ENCODE measurements at places on chromosomes 4 and X. TPM values are rescaled to one million over a fixed set of nuclear protein-coding genes. Genes with fewer than 3 reads are reported as not detected.

- no peak for DNase-seq
These were observed 113.5 kb downstream of the DDIT4L start for GRCh38 chr4:100076753-100077152.

DNA sequence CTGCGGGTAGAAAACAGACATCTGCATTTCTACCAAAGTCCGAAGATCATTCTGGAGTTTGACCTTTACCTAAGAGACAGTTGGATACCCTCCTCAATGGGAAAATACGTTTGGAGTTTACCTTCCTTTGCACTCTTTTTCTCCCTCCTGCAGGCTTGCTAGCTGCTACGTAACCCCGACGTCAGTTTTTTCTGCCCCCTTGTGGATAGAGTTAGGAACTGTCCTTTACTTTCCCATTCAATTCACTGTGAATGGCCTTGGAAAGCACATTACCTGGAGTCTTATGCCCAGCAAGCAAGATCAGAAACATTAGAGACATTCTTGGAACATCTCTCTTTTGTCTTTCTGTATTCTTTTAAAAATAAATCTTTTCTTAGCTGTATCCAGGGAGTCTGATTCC, 250.7 kb downstream of the NAP1L3 start:
- no peak for DNase-seq

DNA sequence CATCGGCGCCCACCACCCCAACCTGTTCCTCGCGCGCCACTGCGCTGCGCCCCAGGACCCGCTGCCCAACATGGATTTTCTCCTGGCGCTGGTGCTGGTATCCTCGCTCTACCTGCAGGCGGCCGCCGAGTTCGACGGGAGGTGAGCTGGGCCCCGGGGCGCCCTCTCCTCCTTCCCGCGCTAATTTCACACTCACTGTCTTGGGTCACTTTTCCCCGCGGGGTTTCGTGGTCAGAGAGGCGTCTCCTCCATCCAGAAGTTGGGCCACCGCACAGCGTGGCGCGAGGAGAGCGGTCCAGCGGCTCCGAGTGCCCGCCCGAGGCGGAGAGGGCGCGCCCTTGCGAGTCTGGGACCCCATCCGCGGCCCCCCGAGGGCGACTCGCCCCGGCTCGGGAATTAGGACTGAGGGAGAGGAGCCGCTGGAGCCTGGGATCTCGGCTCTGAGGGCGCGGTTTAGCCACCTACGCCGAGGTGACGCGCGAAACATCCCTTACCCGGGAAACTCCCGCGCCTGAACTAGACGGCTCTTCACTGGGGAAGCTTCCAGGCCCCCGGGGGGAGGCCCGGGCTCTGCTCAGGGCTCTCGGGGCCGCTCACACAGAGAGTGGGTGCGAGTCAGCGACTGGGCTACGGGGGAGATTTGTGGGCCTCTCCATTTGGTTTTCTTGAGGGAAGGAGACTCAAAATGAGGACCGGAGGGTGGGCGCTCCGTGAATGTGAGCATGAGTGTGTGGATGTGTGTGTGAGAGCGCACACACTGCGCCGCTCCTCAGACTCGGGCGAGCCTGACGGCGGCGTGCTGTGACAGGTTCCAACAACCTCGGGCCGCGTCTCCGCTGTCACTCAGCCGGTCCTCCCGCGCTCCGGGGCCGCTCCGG, 551 bp downstream of the NPNT start:
- no peak for DNase-seq

DNA sequence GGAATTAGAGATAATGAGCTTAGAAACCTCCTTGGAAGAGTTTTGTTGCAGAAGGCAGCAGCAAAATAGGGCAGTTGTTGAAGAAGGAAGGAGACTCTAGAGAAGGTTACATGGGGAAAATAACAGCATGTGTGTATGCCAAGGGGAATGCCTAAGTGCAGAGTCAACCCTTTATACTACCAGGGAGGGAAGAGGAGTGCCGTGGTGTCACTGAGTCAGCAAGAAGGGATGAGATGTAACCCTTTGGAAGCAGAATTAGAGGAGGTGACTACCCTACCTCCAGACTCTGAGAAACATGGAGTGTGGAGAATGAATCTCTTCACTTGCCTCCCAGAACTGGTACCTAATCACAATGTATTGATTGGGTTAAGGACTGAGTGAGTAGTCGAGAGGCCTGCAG, 6.7 kb upstream of the GABRE start:
- DNase-seq, result no peak

DNA sequence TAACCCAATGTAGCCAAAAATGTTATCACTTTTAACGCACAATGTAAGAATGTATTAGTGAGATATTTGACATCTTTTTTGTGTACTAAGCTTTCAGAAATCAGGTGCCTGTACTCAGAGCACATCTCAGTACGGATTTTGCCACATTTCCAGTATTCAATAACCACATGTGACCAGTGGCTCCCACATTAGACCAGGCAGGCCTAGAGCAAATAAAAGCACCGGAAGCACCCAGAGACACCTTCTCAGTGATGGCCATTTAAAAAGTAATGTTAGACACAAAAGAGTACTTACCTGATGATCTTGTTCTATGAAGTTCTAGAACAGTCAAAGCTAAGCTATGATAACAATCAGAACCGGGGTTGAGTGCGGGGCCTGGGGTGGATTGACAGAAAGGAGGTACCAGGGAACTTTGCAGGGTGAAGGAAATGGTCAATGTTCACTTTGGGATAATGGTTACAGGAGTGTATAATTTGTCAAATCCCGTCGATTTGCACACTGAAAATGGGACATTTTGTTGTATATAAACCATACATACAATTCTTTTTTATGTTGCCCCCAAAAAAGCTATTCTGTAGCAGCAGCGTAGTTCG, 1.2 kb downstream of the CTPS2 start:
- no peak for DNase-seq

- DNase-seq, result no peak
These were observed 6.8 kb upstream of the SLC25A6 start for GRCh38 chrX:1398431-1399340.

DNA sequence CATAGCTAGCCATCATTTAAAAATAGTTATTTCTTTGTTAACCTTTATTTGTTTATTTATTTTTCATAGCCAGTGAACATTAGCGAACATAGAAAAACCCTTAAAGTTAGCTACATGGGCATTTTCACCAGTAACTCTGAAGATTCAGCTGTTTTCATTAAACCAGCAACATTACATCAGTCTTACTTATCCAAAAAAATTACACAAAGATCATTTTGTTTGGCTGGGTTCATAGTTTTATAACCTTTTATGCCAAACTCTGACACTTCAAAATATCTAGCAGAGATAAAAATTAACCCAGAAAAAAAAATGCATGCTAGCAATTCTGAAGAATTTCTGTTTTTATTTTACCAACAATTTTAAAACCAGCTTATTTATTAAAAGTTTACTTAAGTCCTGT, 784.1 kb downstream of the PCDH18 start:
- DNase-seq, result no peak

DNA sequence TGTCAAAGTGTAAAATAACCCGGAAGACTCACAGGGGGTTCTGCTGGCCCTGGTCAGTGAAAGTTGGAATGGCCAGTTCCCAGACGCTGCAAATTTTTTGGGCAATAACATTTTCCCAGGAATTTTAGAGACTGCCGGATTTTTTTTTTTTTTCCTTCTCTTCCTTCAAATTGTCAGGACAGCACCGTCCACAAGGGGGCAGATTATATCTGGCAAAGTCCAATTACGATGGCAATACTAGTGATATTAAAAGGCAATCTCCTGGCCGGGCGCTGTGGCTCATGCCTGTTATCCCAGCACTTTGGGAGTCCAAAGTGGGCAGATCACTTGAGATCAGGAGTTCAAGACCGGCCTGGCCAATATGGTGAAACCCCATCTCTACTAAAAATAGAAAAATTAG, 20.5 kb downstream of the SLC25A5 start:
- DNase-seq, result no peak

GRCh38 chr4:189792924-189793618, 147.6 kb upstream of the FRG1 start:
- peak; percentile 2 for DNase-seq

DNA sequence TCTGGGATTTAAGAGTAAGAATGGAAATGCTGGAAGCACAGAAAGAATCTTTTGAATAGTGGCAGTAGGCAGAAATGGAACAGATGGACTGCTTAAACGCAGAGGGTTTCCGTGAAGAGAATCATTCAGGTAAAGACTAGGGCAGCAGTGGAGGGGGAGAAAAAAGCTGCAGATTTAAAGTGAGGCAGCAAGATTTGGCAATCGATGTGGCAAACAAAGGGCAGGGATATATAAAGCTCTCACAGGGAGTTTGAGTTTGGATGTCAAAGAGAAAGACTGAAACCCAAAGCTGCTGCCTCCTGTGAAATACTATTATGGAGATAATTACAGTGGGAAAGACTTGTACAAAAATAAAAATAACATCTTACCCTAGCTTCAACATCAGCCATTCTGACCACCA, 384.0 kb downstream of the CENPC start:
- DNase-seq, result no peak

DNA sequence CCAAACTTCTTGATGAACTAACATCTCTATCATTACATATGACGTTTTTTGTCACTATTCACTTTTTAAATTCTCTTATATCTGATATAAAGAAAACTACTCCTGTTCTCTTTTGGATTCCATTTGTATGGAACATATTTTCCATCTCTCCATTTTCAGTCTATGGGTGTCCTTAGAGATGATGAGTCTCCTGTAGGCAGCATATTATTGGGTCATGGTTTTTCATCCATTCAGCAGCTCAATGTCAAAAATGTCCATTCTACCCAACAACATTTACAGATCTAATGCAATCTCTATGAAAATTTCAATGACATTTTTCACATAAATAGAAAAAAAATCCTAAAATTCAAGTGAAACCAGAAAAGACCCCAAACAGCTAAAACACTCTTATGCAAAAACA, 60.3 kb downstream of the BRWD3 start:
- no peak for DNase-seq

The FHDC1 gene
- 0.27 TPM for total RNA-seq

The CSAG3 gene
- total RNA-seq, result not detected

The HTRA3 gene
- total RNA-seq, result 52.6 TPM

The ARR3 gene
- not detected for total RNA-seq

The MAGEA2 gene
- total RNA-seq, result not detected

The HGFAC gene
- total RNA-seq, result not detected

The ERCC6L gene
- 0.41 TPM for total RNA-seq

The SLC25A53 gene
- total RNA-seq, result 12.9 TPM

The RAB39B gene
- 0.78 TPM for total RNA-seq
